AG10803 (cell line): ENCODE measurements at places on chromosomes 13 and 19.

DNA sequence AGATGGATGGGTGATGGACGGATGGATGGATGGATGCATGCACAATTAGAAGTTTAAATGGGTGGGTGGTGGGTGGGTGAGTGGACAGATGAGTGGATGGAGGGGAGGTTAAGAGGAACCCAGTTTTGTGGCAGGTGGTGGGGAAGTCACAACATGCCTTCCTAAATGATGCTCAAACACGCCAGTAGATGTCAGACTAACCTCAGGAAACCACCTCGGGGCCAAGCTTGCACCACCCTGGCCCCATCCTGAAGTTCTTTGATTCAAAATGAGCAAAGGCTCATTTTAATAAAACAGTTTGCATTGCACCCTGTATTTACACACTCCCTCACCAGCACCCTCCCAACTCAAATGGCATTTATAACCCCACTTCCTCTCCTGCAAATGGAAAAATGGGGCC, 91.4 kb upstream of the CACNA1A start:
- peak; percentile 74 for DNase-seq

DNA sequence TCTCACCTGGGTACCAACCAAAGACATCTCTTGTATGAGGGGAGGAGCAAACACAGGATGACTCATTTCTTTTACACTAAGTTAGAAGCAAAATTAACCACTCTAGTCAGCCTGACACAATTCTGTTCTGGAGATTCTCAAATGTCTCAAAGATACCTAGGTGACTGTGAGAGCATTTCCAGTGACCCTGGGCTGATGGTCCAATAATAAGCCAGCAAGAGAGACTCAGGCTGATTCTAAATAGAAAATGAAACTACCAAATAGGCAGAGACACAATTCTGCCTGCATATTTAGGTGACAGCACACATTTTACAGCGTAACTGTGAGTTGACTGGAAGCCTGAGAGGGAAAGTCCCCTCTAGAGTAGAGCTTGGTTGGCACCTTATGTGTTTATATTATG, 16.3 kb downstream of the ZNF91 start:
- DNase-seq = no peak

DNA sequence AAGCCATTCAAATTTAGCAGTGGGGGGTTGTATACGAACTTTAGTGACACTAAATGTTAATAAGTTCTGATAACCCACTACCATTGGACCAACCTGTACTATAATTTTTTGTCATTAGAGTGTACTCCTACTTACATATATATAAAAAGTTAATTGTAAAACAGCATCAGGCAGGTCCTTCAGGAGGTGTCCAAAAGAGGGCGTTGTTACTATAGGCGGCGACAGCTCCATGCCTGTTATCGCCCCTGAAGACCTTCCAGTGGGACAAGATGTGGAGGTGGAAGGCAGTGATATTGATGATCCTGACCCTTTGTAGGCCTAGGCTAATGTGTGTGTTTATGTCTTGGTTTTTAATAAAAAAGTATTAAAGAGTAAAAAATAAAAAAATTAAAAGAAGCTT, 27.5 kb downstream of the SPRYD7 start:
- DNase-seq = no peak

GRCh38 chr19:2374808-2375207, 14.7 kb downstream of the TMPRSS9 start:
- no peak for DNase-seq
